ENCODE measurements at places on chromosomes 16 and 17.
A peak's percentile ranks its signal among the peaks of the same experiment; 100 is the strongest.

- DNase-seq: no peak
Observed at GRCh38 chr16:84166796-84167695, 19.8 kb downstream of the TAF1C start.

DNA sequence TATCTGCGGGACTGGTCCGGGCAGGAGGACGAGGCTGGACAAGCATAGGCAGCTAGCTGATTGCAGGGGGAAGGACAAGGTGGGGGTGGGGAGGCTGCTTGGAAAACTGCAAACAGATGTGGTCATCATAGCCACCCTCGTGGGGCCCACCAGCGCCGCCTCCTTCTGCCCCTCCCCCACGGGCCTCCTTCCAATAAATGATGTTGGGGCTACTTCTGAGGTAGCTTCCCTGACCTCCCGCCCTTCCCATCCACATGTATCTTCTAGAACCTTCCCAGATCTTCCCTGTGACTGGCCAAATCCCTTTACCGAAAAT is 12.3 kb upstream of the CDC42EP4 start:
- DNase-seq: no peak

- no peak for DNase-seq
Observed at GRCh38 chr16:31872201-31872600, 1.4 kb upstream of the ZNF267 start.

- peak; percentile 72 for DNase-seq
Observed at GRCh38 chr16:80899809-80900592, 95.6 kb upstream of the CDYL2 start.

- no peak for DNase-seq
Observed at GRCh38 chr16:77888871-77889270, 100.5 kb downstream of the VAT1L start.

DNA sequence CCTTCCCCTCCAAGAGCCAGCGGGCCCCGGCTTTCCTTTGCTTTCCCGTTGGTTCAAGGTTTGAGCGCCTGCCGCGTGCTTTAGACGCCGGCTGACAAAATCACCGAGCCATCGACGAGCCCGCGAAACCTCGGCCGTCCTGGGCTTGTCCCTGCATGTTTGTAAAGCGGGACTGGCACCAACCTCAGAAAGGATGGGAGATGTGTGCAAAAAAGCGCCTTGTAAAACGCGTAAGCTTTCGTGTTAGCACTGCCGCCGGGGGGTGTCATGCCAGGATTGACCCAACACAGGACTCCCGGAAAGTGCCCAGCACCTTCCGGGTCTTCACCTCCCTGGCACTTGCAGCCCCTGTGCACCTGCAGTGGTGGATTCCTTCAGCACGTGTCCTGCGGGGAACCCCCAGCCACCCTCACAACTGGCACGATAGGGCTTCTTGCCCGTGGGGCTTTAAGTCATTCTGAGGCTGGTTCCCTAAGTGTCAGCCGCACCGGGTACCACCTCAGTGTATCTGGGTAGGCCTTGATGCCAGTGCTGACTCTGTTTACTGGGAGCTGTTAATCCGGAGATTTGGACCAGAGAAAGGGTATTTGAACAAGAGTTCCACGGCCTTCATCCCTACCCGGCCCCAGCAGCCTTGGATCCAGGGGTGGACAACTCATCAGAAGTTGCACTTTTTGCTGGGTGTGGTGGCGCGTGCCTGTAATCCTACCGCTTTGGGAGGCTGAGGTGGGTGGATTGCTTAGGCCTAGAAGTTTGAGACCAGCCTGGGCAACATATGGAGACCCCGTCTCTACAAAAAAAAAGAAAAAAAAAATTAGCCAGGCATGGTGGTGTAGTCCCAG is 817 bp downstream of the NDUFAF8 start:
- no peak for DNase-seq

GRCh38 chr17:65324611-65325342 is 187.6 kb downstream of the RGS9 start:
- DNase-seq: no peak

GRCh38 chr17:2712300-2713043 is 908 bp upstream of the CLUH start:
- no peak for DNase-seq

Measured in H54 (cell line).